ENCODE measurements at places on chromosomes 6 and 20.

DNA sequence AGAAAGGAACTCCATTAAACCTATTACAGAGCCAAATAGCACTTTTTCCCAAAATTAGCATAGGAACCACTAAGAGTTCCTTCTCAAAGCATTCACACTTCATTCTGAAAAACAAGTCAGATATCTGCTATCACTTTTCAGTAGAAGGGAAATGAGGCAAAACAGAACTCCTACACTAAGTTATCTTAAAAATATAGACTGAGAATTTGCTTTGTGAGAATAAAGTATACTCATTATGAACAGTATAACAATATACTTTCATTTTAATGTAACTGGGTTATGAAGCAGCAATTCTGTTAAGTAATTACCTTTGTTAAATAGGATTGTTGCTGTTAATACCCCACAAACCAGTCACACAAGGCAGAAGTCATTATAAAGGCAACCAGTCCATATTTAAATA, 8.7 kb downstream of the MTRF1L start:
- DNase-seq = no peak

DNA sequence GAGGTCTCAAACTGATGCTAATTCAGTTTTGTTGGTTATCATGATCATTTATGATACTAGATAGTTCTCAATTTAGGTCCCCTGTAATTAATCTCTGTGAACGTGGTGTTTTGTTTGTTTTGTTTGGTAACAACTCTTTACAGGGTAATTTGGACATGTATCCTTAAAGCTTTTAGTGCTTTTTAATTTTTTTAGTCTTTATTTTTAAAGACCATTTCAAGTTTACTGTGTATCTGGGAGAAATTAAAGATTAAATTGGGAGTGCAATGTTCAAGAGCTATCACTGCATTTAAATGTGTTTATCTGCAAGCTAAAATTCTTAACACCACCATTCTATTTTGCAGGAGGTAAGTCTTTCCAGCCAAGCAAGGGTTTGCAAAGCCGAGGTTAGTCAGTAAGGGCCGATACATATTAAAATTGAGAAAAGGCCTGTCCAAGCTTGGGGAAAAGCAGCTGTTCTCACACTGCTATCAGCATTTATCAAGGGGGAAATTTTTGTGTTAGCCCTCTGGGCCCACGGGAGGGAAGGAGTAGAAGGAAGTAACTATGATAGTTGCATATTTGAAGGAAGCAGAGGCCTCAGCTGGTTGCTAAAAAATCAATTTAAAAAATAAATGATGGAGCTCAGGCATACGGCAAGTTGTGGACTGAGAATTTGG, 59.3 kb upstream of the ZNF217 start:
- DNase-seq = no peak

GRCh38 chr6:44381739-44382138, 5.8 kb upstream of the CDC5L start:
- no peak for DNase-seq

DNA sequence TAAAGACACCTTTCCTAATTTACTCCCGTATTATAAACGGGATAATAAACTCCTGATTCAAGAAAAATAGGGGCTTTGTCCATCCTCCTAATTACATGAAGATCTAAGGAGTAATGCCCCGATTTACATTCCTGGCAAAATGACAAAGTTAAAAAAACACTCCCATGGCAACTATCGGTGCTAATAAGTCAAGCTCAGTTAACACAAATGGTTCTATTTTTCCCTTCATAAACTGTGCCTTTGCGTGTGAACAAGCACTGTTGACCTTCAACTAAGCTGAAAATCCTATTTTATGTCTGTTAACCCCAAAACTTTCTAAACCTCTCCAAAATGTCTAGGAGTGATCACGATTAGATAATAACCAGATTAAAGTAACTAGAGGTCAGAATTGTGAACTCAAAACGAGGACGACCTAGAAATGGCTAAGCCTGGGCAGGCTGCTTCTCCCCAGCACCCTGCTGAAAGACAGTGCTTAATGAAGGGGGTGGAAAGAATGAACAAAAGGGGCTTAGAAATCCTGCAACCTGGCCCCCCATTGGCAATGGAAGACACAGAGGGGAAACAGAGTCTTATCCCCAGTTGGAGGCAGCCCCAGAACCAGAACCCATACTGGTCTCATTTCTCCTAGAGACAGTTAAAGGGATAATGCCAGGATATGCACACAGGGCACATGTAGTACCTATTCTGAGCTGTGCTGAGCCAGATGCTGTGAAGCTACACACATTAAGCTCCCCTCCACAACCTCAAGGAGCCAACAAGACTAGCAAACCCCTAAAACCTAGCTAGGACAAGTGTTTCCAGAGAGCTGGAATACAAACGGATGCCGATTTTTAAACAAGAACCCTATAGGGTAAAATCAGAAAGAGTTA, 23.0 kb downstream of the SLC23A2 start:
- DNase-seq = no peak

DNA sequence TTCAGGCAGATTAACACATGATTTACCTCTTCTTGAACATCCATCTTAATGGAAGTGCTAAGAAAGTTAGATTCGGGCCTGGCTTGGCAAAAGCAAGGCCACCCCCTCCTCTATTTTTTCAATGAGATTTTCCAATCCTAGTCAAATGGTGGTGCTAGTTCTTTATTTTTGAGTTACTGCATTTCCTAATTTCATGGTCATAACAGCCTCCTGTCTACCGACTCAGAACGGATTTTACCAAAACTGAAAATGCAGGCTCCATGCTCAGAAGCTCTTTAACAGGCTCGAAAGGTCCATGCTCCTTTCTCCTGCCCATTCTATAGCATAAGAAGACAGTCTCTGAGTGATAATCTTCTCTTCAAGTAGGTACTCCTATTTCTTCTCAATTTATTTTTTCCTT, 117.2 kb upstream of the ESR1 start:
- no peak for DNase-seq

- no peak for DNase-seq
Observed at GRCh38 chr6:128666405-128666804, 146.0 kb upstream of the PTPRK start.

- DNase-seq = peak; percentile 36
Observed at GRCh38 chr20:44959638-44960102, 527 bp downstream of the TOMM34 start.

GRCh38 chr6:168345266-168345665, 25.7 kb upstream of the DACT2 start:
- DNase-seq = no peak

GRCh38 chr20:41621421-41621820, 3.2 kb upstream of the CHD6 start:
- no peak for DNase-seq

- no peak for DNase-seq
Observed at GRCh38 chr6:139349464-139350020, 24.9 kb downstream of the CITED2 start.

GRCh38 chr6:73263570-73263909, 544 bp upstream of the KHDC1 start:
- no peak for DNase-seq

DNA sequence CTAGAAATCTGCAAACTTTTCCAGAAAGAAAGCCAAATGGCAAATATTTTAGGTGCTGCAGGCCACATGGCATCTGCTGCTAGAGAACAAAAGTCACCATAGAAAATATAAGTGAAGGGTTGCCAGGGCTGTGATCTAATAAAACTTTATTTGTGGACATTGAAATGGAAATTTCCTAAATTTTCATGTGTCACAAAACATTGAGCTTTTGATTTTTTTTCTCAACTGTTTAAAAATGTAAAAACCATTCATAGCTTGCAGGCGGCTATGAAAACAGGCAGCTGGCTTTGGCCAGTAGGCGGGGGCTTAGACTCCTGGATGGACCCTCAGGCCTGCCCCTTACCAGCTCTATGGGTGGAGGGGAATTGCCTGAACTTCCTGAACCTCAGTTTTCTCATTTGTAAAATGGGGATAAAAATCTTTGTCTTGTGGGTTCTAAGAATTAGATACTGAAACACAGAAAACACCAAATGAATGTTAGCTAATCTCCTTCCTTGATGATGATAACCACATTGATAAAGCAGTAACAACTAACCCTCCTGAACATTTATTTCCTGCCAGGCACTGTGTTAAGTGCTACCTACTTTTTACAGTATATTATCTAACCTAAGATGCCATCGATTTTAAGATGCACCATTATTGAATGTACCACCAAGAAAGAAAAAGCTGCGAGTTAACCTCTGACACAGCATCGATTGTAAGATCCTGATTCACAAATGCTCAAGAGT, 85.5 kb downstream of the SLC22A23 start:
- DNase-seq = no peak

GRCh38 chr6:138374230-138374629, 3.5 kb upstream of the SMIM28 start:
- DNase-seq = no peak

DNA sequence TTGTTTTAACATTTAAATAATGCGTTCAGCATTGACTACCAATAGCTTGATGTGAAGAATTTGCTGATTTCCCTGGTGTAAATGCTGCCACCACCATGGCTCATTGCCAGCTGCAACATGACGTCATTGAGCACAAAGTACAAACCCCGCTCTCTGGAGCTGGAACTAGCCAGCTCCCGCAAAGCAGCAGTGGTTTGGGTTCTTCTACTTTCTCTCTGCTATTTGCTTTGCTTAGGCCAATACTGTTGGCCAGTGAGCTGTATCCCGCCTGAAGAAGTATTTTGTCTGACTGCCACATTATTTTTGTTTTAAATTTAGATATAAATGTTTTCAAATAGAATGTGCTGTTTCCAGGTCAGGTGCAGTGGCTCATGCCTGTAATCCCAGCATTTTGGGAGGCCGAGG, 47.4 kb upstream of the KIF13A start:
- no peak for DNase-seq

DNA sequence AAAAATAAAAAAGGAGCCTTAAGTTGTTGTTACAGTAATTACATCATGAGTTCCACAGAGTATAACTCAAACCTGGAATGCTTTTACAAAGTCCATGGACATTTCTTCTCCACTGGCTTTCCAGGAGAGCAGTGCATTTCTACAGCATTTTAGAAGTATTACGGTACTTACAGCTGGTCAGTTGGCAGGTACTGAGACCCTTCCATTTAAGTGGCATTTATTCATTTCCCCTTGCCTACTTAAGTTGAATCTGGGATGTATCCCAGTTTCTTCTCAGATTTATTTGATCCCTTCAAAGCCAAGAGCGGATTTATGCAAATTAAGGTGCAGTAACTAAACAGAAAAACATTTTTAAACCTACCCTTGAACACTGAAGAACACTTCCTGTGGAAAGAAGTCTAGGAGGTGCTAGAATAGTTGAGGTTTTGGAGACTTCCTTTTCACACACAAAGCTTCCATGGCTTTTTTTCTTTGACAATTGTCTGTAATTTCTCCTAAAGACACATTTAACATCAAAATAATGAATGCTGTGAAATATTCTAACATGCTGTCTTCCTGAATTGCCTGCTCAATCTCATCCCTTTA, 3.4 kb downstream of the PRDM13 start:
- DNase-seq = no peak

DNA sequence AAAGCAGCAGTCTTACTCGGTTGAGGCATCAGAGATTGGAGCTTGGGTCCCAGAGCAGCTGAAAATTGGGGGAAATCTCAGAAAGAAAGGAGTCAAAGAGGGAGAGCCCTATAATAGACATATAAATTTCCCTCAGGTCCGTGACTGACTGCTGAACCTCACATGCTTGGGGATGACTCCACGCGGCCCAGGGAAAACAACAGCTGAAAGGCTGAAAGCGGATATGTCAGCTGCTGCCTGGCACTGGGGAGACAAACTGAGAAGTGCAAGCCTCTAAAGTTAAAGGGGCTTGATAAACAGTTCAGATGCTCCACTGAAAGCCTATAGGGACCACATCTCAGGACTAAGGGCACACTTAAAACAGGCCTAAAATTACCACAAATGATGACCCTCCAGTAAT, 255.9 kb upstream of the RIN2 start:
- no peak for DNase-seq

GRCh38 chr6:84017709-84018452, 15.7 kb upstream of the MRAP2 start:
- no peak for DNase-seq

GRCh38 chr20:49508435-49509199, 26.1 kb upstream of the KCNB1 start:
- DNase-seq = no peak

DNA sequence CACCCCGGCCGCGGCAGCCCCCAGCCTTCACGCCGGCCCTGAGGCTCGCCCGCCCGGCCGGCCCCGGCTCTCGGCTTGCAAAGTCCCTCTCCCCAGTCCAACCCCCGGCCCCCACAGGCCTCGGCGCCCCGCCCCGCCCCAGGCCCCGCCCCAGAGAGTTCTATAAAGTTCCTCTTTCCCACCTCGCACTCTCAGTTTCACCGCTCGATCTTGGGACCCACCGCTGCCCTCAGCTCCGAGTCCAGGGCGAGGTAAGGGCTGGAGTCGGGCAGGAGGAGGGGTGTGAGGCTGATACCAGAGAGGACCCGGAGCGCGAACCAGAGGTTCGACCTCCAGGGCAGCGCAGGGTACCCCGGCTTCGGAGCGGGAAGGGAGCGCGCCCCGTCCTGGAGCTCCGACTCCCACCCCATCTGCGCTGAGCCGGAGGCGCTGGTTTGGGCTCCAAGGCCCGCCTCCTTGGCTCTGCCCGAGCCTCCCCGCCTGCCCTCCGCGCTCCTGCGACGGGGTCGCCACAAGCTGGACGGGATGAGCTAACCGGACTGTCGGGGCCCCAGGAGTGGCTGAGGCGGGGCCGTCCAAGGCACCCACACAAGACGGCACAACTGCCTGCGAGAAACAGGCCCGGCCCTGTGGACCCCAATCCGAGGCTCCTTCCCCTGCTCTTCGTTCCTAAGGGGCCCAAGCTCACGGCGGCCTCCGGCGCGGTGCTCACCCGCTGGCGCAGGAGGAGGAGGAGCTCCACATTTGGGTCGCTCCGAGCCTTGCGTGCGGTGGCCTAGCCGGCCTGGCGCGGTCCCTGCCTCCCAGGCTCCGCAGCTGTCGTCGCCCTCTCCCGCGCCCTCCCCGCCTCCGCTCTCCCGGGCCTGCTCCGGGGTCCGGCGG, at the start of gene IRF4:
Gene IRF4, plus strand, starts transcription at position 194 of the 882 bp plus-strand sequence. CDS start 1,401 bp downstream, outside the sequence.
- peak; percentile 83 for DNase-seq

GRCh38 chr20:20594171-20594530, 118.3 kb downstream of the RALGAPA2 start:
- DNase-seq = no peak

GRCh38 chr20:33125983-33126382, 42.0 kb upstream of the BPIFA2 start:
- DNase-seq = no peak

DNA sequence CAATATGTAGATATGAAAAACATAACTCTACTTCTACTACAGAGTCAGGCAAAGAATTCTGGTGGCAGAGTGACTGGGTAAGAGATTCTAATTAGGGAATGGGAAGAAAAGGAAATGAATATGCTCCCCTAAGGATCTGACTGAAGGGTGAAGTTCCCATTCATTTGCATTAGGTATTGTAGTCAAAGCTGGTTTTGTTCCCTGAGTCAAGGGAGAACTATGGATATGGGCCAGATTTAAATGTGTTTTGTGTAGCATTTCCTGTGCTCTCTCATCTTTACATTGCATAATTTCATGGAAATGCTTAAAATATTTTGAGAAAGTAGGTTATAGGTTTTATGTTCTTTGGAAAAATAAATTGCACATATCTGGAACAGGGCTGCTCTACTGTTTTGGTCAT, 299.7 kb downstream of the BTBD3 start:
- DNase-seq = no peak

GRCh38 chr6:79134699-79135474, 56.8 kb upstream of the PHIP start:
- DNase-seq = no peak
